ENCODE measurements at places on chromosomes 1 and 21. TPM values are rescaled to one million over a fixed set of nuclear protein-coding genes. Genes with fewer than 3 reads are reported as not detected.

Gene SLC35D1
- 2.6 TPM for total RNA-seq

DNA sequence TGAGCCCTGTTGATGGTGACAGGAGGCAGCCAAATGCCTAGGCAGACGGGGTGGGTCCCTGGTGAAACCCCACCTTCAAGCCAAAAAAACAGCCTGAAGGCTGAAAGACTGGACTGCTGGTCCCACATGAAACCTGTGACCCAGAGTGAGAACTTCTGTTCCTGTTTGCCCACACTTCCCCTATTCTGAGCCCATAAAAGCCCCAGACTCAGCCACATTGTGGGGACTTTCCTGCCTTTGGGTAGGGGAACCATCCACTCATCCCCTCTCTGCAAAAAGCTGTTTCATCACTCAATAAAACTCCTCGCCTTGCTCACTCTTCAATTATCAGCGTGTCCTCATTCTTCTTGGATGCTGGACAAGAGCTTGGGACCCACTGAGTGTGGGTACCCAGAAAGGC lies 25.2 kb downstream of the HTR6 start:
- no peaks in the 10 kb centered on the region for H3K27me3 ChIP-seq
- peaks cover 30% of the 10 kb centered on the region for H3K36me3 ChIP-seq
- DNase-seq = no peak
- H3K4me3 ChIP-seq = no peak overlapping the region

DNA sequence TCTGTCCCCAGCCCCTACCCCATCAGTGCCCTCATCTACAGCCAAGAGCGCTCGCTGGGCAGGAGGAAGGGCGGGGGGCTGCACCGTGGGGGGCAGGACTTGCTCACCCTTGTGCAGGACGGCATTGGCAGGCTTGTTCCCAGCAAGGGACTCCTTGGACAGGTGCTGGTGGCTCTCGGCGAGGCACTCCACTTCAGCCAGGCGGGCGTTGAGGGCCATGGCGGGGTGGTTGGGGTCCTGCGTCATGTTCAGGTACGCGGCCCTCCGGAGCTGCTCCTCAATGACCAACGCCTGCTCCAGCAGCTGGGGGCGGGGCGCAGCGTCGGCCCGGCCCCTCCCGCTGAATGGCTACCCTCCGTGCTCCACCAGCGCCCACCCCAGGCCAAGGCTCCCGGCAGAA lies 64.0 kb downstream of the KCNAB2 start:
- DNase-seq = no peak
- peaks cover 74% of the 10 kb centered on the region for H3K27me3 ChIP-seq

DNA sequence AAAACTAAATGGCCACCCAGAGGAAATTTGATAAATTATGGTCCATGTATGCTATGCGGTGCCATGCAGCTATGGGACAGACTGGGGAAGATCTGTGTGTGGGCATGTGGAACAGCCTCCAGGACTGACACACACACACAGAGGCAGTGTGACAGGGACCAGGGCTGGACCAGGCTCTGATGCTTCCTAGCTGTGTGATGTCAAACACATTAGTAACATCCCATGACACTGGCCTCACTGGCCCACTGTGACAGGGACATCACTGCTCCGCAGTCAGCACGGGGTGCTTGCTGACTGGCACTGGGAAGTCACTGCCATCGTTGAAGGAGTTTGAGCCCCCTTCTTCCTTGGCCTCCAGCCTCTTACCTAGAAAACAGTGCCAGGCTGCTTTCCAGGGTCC lies 13.9 kb downstream of the RAP1GAP start:
- no peak overlapping the region for H3K4me3 ChIP-seq
- no peaks in the 10 kb centered on the region for H3K36me3 ChIP-seq
- H3K27ac ChIP-seq = no peak overlapping the region
- no peak for DNase-seq
- peaks cover 16% of the 10 kb centered on the region for H3K27me3 ChIP-seq
- H3K4me1 ChIP-seq = peaks cover 14% of the 10 kb centered on the region

- no peak for DNase-seq
- H3K36me3 ChIP-seq = no peaks in the 10 kb centered on the region
Measured at GRCh38 chr1:234781241-234782065, 171.5 kb upstream of the IRF2BP2 start.

- peaks cover 79% of the 10 kb centered on the region for H3K4me1 ChIP-seq
- peak overlapping the region; percentile 74 for H3K4me3 ChIP-seq
- H3K27me3 ChIP-seq = no peaks in the 10 kb centered on the region
- no peak for DNase-seq
- H3K36me3 ChIP-seq = peaks cover 7% of the 10 kb centered on the region
Measured at GRCh38 chr1:160116283-160117147, 956 bp downstream of the ATP1A2 start.

GRCh38 chr1:37305841-37306240 lies 168.5 kb upstream of the ZC3H12A start:
- H3K36me3 ChIP-seq = no peaks in the 10 kb centered on the region
- no peak overlapping the region for H3K4me3 ChIP-seq
- no peak for DNase-seq
- no peaks in the 10 kb centered on the region for H3K4me1 ChIP-seq

GRCh38 chr1:245682638-245683628 lies 528.1 kb downstream of the KIF26B start:
- H3K27me3 ChIP-seq = peaks cover 8% of the 10 kb centered on the region
- H3K4me3 ChIP-seq = no peak overlapping the region
- peaks cover 14% of the 10 kb centered on the region for H3K4me1 ChIP-seq
- DNase-seq = no peak
- peak overlapping the region; percentile 30 for H3K27ac ChIP-seq
- H3K36me3 ChIP-seq = no peaks in the 10 kb centered on the region
